ENCODE measurements at places on chromosomes 12 and 14.

GRCh38 chr14:89921346-89921745 lies 33.2 kb downstream of the EFCAB11 start:
- no peak for DNase-seq

GRCh38 chr12:13090054-13090453 lies 13.4 kb downstream of the GSG1 start:
- no peak for DNase-seq

DNA sequence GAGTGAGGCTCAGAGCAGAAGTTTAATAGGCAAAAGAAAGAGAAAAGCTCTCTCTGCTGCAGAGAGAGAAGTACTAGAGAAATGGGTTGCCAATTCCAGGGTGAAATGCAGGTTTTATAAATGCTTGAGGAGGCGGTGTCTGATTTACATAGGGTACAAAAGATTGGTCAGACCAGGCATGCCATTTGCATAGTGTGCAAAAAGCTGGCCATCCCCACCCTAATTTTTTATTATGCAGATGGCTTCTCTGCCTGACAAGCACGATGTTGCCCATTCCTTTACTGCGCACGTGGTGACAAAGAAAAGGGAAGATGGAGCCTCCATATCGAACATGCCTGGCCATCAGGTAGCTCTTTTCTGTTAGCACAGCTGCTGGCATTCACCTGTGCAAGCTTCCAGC lies 209.3 kb upstream of the PPFIA2 start:
- no peak for DNase-seq

DNA sequence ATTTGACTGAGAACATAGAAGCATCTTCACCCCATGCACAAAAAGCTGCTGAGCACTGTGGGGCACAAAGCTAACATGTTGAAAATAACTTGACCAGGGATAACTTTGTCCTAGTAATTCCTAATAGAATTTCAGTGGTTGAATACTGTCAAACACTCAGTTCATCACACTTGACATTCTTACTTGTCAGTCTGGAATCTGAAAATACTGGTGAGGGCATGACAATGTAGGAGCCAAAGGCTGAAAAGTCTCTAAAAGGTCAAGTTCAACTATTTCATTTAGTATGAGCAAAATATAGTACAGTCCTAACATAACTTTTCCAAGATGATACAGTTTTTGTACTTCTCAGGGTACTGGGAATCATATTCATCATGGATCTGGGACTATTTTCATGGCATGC lies 504.4 kb upstream of the LMO3 start:
- DNase-seq: no peak

GRCh38 chr14:68269136-68269927 lies 449.8 kb downstream of the RAD51B start:
- no peak for DNase-seq

- no peak for DNase-seq
Measured at GRCh38 chr12:12555656-12556055, 7.0 kb downstream of the DUSP16 start.

DNA sequence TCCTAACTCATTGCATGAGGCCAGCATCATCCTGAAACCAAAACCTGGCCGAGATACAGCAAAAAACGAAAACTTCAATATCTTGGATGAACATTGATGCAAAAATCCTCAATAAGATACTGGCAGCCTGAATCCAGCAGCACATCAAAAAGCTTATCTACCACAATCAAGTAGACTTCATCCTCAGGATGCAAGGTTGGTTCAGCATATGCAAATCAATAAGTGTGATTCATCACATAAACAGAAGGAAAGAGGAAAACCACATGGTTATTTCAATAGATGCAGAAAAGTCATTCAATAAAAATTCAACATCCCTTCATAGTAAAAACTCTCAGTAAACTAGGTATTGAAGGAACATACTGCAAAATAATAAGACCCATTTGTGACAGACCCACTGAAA lies 56.5 kb upstream of the PPFIA2 start:
- DNase-seq: no peak

- no peak for DNase-seq
Measured at GRCh38 chr14:79383031-79383430, 828.3 kb downstream of the DIO2 start.

DNA sequence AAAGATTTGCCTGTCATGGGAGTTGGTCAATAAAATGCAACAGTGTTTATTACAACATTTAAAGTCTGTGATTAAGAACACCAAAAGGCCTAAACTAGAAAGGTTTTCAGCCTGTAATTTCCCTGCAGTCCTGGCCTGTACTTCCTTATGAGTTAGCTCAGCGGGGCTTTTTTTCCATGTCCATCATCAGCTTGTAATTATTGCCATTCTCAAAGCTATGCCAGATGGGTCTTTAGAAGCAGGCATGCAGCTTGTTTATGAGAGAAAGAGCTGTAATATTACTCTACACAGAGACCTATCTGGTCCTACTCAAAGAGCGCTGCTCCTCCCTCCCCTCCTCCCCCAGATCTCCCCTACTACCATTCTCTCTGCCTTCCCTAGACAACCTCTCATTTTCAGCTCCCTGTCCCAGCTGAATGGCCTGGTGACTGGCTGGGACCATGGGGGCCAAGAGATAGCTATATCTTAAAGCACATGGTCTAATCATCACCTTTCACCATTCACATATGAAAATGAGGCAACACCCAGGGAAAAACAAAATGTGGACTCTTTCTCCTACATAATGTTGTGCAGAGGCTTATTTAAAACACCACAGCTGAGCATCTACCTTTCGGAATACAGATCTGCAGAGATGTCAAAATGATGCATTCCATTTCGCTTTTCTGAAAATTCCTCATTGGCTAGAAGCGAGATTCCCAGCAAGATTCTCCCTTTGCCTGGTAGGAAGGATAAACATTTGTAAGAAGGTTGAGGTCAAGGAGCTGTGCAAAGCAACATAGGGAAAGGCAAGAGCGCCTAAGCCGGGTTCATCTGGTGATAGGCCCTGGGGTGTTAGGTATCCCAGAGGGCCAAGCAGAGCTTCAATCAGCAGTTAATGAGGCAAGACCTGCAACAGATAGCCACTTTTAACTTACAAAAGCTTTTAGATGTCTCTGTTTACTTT lies 209.7 kb upstream of the CDKN3 start:
- DNase-seq: no peak

GRCh38 chr12:52452101-52452500 lies at the start of gene KRT6B:
TSS of gene KRT6B (minus strand) at chr12:52452146. CDS start at chr12:52452078, 68 bp downstream.
- no peak for DNase-seq

- DNase-seq: no peak
Measured at GRCh38 chr12:52815161-52815560, 1.2 kb upstream of the KRT4 start.

DNA sequence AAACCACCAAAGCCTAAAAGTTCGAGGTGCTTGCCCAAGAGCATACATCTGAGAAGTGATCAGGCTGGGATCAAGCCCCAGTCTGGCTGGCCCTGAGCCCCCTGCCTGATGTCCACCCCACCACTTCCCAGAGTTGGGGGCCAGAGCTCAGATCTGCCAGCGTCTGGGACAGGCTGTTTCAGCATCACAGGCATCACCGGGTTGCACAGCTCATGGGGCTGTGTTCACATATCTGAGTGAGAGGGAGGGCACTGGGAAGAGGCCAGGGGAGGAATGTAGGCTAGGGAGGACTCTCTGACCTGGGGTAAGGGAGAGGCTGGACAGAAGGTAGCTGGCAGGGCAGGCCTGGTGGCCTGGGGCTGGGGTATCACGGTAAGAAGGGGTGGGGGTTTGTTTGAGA lies 6.0 kb downstream of the TGM1 start:
- no peak for DNase-seq

DNA sequence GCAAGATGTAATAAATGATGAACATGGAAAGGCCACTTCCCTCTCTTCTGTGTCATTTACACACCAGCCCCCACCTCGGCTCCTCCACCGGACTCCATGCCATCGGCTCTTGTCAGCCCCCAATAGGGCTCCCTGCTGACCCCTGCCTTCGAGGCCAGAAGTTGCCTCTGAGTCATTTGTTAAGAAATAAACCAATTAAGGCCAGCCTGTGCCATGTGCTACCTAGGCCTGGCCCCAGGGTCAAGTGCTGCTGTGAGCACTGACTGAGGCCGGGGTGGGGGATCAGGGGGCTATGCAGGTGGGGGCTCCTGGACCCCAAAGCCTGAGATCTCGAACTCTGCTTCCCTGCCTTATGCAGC lies 53.2 kb downstream of the TESC start:
- no peak for DNase-seq

DNA sequence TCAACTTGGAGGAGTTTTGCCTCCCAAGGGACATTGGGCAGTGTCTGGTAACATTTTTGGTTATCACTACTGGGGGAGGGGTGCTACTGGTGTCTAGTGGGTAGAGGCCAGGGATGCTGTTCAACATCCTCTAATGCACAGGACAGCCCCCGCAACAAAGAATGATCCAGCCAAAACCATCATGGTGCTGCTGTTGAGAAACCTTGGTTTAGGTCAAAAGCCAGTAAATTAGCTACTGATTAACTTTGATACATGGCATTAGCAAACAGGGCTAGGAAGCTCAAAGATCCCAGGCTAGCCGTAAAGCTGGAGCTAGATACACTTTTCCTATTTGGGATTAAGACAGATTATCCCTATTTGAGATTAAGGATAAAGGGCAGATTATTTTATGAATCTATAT lies 8.8 kb downstream of the ALKBH2 start:
- no peak for DNase-seq

DNA sequence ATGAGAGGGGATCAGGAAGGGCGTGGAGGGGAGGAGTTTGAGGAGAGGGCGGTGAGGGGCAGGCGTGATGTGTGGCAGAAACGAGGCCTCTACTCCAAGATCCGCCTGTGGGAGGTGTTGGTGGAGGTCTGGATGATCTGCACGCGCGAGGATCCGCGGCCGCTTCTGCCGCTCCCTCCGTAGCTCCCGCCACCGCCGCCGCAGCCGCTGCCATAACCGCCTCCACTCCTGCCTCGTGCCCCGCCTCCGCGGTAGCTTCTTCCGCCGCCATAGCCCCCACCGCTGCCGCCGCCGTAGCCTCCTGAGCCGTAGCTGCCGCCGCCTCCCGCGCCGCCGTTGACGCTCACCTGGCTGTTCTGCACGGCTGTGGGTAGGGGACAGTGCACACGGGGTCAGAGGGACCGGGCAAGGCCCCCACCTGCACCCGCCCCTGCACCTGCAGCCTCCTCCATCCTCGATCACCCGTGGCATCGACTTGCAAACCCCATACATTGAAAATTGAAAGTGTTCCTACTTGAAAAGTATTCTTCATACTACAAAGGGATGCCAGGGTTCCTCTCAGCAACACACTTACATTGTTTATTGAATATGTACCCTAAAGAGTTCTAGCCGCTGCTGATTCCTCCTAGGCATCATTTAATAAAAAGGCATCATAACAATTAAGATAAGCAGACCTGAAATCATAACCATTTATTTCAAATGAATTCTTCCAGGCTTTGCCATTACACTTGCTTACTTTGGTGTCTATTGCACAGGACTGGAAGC lies 11.1 kb upstream of the KRT1 start:
- DNase-seq: no peak

- no peak for DNase-seq
Measured at GRCh38 chr14:78857974-78858373, 687.8 kb downstream of the NRXN3 start.

DNA sequence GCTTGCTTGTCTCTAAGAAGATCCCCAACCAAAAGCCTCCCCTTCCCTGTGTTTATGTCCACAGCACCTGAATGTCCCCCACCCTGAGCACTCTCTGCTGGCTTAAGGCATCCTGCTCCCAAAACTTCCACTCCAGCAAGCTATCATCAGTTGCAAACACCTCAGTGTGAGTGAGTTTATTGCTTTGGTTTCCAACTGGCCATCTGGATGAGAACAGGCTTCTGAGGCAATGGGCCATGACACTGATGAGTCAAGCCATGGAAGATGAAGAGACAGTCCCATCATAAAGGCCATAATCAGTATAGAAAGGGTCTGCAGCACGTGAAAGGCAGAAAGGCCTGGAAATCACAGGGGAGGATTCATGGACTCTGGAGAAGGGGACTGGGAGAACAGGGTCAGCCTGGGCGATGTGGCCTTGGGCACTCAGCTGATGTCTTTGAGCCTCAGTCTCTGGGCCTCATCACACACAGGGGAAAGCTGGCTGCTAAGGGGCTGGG lies 12.8 kb downstream of the CMKLR1 start:
- DNase-seq: no peak

- no peak for DNase-seq
Measured at GRCh38 chr12:20375560-20375959, 7.2 kb downstream of the PDE3A start.

DNA sequence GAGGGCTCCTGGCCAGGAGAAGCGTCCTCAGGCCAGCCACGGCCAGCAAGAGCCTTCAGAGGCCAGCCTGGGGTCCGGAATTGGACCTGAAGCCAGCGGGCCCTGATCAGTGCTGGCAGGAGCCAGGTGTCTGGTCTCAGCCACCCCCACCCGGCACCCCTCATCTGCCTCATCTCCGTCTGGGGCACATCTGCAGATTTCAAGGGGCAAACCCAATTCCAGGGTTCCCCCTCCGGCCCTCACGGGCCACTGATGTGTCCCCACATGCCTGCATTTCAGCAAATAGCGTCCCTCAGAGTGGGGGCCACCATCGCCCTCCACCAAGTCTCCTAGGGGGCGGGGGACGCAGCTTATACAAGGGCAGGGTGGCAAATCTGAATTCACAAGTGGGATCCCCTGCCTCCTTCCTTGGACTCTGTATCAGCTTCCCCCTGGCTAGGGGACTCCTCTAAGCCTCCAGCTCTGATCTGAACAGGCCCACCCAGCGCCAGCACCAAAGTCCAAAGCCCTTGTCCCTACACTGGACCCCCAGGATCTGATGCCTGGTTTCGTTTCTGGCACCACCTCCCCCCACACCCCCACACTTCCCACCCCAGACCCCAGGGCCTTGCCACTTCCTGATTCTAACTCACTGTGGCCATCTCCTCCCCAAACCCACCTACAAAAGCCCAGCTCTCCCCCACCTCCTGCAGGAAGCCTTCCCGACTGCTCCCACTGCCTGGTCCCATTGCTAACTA lies 10.1 kb downstream of the TMEM179 start:
- DNase-seq: no peak

DNA sequence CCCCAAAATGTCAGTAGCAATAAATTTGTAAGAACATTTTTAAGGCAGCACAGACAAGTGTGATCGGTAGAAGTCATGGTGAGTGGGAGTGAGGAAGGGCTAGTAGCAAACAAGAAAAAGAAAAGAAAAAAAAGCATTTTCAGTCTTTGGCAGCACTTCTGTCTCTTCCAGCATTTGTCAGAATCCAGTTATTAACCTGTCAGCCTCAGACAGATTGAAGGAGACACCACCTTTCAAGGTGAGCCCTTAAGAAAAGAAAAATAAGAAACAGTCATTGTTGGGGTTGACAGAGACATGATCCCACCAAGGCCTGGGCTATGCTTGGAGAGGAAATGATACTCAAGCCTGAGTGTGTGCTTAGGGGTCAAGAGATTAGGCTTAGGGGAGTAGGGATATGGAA lies 947.4 kb downstream of the NRXN3 start:
- no peak for DNase-seq

- no peak for DNase-seq
Measured at GRCh38 chr12:77218278-77218677, 152.9 kb upstream of the E2F7 start.

DNA sequence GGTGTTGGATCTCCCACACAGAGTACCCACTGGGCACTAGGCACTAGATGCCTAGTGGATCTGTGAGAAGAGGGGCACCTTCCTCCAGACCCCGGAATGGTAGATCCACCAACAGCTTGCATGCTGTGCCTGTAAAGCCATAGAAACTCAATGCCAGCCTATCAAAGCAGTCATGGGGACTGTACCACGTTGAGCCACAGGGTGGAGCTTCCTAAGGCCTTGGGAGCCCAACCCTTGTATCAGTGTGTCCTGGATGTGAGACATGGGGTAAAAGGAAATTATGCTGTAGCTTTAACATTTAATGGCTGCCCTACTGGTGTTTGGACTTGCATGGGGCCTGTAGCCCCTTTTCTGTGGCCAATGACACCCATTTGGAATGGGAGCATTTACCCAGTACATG lies 1024.9 kb downstream of the TMEM121 start:
- DNase-seq: no peak
